ENCODE measurements at places on chromosomes 11 and 22.

DNA sequence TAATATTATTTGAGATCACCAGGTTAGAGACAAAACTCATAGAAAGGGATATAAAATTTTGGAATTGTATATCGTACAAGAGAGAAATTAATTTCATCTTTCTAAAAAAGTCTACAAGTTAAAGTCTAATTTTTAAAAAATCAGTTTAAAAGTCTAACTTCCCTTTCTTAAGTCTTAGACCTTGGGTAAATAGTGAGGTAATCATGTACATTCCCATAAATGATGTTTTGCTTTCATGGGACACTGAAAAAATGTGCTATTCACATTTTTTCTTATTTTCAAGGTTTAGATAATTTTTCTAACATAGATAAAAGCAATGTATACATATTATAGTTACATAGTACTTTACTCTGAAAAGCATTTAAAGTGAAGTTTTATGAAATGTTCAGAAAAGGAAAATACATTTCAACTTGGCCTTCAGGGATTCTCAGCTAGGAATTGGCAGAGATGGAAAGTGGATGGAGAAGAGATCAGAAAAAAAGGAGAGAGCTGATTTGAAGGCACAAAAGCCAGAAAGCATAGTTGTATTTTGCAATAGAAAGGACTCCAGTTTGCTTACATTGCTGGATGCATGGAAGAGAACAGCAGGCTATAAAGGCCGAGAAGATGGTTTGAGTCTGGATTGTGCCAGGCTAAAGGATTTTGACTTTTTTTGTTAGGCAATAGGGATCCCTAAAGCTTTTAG lies 194.0 kb downstream of the CASP12 start:
- no peak for DNase-seq

GRCh38 chr11:63375434-63375833 lies 5.8 kb downstream of the SLC22A9 start:
- DNase-seq: no peak

DNA sequence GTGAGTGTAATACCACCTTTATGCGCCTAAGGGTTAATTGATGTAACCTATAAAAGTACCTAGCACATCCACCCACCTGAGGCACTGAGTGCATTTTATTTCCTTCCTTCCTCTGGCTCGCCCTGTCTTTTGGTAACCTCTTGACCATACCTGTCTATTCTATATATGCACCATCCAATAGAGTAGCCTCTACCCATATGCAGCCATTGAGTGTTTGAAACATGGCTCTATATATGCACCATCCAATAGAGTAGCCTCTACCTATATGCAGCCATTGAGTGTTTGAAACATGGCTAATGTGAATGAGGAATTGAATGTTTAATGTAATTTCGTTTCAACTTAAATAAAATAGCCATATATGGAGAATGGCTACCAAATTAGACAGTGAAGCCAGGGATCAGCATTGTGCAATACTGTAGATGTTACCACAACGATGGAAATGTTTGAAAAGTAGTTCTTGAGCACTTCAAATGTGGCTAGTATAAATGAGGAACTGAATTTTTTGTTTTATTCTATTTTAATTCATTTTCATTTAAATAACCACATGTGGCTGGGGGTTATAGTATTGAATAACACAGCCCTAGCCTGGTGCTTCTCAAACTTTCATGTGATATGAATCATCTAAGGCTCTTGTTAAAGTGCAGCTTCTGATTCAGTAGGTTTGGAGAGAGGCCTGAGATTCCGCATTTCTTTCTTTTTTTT lies 33.8 kb downstream of the SLC35F2 start:
- DNase-seq: no peak

DNA sequence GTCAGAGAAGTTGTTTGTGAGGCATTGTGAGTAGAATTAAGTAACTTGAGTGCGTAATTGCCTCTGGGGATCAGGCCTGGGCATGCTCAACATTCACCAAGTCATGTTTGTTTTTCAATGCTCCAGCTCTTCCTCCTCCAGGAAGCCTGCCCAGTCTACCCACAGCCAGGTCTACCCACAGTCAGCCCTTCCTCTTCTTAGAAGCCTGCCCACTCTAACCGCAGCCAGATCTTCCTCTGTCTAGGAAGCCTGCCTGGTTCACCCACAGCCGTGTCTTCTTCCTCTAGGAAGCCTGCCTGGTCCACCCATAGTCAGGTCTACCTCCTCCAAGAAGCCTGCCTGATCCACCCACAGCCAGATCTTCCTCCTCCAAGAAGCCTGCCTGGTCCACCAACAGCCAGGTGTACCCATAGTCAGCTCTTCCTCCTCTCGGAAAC lies 25.0 kb downstream of the LRP5 start:
- DNase-seq: no peak

DNA sequence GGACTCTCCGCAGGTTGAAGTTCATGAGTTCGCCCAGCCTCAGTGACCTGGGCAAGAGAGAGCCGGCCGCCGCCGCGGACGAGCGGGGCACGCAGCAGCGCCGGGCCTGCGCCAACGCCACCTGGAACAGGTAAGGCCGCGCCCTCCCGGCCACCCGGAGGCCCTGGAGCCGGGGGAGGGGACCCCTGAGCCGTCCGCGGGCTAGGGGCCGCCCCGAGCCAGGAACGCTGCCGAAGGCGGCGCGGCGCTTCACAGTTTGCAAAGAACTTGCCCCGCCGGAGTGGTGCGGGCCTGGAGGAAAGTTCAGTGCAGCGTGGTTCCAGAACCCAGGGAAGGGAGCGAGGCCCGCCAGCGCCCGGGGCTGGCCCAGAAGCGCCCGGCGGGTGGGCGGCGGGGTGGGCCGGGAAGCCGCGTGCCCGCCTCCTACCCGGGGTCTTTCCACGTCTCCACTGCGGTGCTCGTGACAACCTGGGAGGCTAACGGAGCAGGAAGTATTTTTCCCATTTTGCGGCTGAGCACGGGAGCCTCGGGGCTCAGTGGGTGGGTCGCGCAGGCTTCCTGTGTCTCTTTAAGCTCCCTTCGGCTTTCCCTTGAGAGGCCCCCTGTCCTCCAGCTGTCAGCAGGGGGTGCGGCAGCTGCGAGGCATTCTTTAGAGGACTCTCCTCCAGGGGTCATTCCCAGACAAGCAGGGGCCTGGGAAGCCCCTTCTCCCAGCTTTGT lies 635 bp downstream of the PRR5 start:
- no peak for DNase-seq

DNA sequence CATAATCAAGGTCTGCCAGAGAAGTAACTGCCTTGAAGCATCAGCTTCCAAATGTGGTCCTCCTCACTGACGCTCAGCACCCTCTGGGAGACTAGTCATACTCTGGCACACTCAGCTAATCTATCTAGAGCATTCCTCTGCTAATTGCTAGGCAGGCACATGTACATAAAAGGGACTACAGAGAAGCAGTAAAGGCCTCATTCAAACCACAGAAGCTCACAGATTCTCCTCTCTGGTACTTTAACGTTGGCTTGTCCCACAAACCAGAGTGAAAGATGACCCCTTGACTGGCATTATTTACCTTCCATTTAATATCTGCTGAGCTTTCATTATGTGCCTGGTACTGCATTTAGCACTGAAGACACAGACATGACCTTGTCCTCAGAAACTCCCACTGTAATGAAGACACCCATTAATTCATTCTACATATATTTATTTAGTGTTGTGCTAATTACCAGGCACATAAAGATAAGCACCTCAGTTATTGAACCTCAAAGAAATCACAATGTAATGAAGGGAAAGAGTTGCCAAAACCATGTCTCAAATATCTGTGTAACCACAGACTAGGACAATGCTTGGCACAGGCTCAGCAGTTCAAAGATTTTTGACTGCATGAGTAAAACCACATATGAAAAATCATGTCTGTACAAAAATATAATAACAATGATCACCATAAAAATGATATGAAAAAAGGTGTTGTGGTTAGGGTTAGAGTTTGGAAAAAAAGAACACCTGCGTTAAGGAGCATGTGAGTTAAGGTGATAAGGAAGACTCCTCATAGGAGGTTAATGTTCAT lies 550.4 kb downstream of the DLG2 start:
- DNase-seq: no peak

GRCh38 chr11:104091281-104092096 lies 55.0 kb downstream of the DDI1 start:
- DNase-seq: no peak

DNA sequence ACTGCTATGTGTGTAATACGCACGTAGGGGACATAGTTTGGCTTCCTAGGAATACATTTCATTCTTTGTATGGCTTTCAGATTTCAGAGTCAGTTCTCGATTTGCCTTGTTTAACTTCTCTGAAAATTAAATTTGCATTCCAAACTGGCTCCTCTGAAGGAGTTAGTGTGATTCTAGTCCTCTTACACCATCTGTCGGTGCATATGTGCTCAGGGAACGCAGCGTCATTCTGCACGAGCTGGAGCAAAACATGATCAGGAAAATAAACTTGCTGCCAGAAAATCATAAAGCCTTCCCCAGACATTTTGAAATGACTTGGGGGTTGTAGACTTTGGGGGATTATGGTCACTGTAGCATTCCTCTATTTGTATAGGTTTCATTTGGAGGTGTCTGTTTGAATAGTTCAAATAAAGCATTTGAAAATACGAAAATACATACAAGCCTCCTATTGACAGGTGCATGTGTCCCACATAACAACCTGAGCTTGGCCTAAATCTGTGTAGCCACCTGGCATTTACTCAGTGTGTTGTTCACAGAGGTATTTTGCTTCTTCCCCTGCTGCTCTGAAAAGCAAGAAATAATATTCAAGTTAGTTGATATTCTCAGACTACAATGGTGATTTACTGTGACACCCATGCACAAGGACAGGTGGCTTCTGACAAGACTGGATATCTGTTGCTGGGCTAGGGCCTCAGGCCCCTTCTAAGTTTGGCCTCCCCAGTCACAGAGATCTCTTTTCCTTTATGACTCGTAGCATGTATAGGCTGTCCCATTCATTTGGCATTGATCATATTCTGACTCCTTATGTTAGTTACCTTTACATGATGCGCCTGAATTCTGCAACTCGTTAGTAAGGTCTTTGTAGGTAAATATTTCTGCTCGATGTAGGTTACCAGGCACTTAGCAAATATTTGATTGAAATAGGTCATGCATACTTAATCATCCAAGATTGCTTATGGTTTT lies 81.6 kb upstream of the SORL1-AS1 start:
- no peak for DNase-seq

- no peak for DNase-seq
Observed at GRCh38 chr11:72621008-72621610, 53.1 kb downstream of the PDE2A start.

DNA sequence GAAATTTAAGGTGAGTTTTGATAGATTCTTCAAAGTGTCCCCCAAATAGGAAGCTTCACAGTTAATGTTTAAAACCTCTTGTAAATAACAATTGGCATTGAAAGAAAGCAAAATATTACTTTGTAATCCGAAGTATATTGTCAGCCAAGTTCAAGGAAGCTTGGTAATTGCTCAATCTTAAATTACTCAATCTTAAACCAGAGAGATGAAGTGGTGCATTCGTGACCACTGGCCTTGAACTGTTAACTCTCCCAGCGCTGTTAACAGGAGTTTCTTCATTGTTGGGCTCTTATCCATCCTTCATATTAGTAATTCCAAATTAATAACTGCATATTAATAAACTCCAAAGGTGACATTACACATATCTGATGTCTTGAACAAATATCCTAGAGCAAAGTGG lies 20.6 kb upstream of the FDX1 start:
- no peak for DNase-seq

- DNase-seq: no peak
Observed at GRCh38 chr11:69922596-69923111, 103.4 kb upstream of the FGF3 start.

- DNase-seq: no peak
Observed at GRCh38 chr11:26326793-26327400, 5.0 kb upstream of the ANO3 start.

- DNase-seq: no peak
Observed at GRCh38 chr22:20798974-20799373, 25.1 kb downstream of the SERPIND1 start.

DNA sequence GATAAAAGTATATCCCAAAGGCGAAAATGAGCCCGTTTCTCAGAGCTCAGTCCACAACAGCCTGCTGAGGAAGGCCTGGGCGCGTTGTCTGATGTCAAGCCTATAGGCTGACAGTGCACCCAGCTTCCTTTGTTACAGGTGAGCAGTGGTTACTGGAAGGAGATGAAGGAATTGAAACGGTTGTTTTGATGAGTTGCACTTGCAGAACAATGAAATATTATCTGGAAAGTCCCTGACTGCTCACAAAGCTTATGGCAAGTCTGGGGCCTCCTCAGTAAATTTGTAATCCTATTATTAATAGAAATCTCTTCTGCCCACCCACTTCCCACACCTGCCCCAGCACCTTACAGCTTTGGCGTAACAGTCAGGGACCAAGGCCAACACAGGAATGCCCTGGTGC lies 77.8 kb downstream of the C11orf91 start:
- no peak for DNase-seq

- DNase-seq: no peak
Observed at GRCh38 chr22:29734838-29735237, 15.0 kb downstream of the CABP7 start.

GRCh38 chr22:32534252-32535235 lies 59.9 kb downstream of the FBXO7 start:
- DNase-seq: no peak

DNA sequence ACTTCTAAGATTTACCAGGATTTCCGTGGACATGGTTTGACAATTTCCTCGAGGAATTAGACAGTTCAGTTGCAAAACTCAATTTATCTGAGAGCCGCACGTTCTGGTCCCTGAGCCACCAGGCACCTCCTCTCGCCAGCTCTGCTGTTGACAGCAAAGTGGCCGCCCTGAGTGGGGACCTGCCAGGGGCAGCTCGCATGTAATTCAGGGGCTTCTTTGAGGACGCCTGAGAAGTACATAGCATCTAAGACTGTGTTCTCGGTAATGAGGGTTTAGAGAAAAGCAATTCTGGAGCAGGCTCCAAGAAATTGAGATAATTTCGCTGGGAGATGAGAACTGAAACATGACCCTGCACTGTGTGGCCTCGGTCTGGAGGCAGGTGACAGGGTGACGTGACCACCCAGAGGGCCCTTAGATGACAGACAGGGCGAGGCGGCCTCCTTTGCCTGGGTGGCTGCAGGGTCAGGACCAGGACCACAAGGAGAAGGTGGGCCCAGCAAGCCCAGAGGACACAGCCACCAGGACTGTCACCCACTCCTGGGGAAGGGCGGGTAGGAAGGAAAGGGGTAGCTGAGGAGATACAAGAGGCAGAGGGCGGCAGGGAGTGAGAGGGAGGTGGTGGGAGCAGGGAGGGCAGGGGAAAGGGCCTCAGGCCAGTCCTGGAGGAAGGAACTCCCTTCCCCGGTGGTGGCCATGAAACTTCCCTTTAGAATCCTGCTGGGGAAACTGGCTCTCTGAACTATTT lies 55.0 kb downstream of the RTL6 start:
- no peak for DNase-seq

- no peak for DNase-seq
Observed at GRCh38 chr22:37260155-37260795, 16.2 kb upstream of the RAC2 start.

GRCh38 chr11:94694309-94695060 lies 73.7 kb upstream of the AMOTL1 start:
- DNase-seq: no peak

DNA sequence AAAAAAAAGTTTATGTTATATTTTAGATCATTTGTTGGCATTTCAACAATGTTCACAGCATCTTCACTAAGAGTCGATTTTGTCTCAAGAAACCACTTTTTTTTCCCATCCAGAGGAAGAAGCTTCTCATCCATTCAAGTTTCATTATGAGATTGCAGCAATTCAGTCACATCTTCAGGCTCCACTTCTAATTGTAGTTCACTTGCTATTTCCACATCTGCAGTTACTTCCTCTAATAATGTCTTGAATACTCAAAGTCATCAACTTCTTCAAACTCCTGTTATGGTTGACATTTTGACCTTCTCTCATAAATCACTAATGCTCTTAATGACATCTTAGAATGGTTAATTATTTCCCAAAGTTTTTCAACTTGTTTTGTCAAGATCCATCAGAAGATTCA lies 61.3 kb upstream of the CHORDC1 start:
- no peak for DNase-seq

- no peak for DNase-seq
Observed at GRCh38 chr11:131186629-131187101, 183.8 kb upstream of the NTM start.
